Liver (tissue), 10 donors: ENCODE measurements at places on chromosomes 4 and X. TPM values are rescaled to one million over a fixed set of nuclear protein-coding genes. Genes with fewer than 3 reads are reported as not detected.

GRCh38 chr4:21490682-21491081, 457.9 kb downstream of the KCNIP4 start:
- DNase-seq = no peak

GRCh38 chr4:29046186-29046585, 1674.0 kb upstream of the PCDH7 start:
- DNase-seq = no peak

- DNase-seq = no peak
These were observed 135.4 kb upstream of the DUSP21 start for GRCh38 chrX:44708470-44708869.

- no peak for DNase-seq
These were observed 1.3 kb downstream of the GAK start for GRCh38 chr4:930827-931193.

- no peak for DNase-seq
These were observed 1.4 kb downstream of the RWDD4 start for GRCh38 chr4:183657564-183657963.

DNA sequence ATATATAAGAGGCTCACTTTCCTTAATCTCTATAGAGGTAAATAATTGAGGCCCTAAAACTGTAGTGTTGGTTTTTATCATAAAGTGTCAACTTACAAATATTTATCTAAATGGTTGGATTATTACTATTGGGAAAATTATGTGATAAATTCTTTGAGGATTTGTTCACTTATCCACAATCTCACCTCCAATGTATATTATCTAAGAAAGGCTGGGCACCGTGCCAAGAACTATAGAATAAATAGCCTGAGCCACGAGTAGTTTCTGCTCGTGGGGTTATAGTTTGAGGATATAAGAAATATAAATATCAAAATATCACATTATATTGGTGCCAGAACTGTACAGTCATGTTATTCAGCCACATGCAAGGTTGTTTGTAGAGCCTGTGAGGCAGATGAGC, 177.9 kb downstream of the VEGFC start:
- DNase-seq = no peak

GRCh38 chr4:125741825-125742452, 427.2 kb downstream of the FAT4 start:
- DNase-seq = no peak

DNA sequence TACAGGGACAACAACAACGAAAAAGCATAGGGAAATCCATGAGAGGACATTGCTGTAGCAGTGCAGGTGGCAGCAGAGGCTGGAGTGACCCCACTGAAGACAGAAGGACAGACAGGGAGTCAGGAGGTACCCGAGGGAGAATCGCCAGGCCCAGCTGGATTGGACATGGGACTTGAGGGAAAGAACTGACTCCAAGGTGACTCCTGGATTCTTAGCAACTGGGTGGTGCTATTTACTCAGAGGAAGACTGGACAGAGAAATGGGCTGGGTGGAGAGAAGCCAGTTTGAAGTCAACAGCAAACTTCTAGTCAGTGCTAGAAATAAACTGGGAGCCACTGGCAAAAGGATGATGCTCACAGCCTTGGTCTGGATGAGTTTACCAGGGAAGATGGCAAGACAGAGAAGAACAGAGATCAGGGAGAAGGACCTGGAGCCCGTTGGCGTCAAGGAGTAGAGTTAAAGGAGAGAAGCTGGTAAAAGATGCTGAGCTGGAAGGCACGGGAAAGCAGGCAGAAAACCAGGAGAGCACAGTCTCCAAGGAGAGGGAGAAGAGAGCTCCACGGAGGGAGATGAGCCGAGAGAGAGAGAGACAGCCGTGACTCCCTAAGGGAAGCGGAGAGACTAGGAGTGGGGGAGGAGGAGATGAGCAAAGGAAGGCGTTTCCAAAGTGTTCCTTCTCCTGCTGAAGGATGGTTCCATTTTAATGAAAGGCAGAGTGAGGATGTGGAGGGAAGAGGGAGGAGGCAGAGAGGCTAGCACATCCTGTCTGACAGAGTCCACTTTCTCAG, 119.4 kb downstream of the AFAP1 start:
- no peak for DNase-seq

- no peak for DNase-seq
These were observed 169.4 kb downstream of the MID1 start for GRCh38 chrX:10450959-10451355.

GRCh38 chrX:39156051-39156450, 354.8 kb downstream of the MID1IP1 start:
- no peak for DNase-seq

DNA sequence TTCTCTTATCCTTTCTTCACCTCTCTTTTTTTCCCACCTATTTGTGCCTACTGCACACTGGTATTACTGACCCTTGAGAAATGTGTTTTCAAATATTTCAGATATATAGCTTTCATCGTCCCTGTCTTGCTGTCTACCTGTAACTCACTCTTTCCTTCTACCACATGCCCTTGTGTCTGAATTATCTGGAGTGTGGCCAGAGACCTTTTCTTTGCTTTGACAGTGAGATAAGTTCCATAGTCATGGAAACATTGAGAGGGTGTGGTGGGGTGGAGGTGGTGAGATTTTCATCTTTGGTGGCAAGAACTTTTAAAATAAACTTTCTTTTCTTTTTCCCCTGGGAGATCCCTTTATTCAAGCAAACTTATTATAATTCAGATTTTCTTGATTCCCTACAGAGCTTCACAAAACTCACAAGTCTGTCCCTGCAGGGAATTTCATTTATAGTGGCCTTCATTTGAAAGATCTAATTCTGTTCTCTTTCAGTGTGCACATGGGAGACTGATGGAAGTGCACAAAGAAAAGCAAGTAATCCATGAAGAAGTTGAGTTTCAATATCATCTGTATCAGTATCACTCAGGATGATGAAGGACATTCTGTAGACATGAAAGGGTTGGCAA, 95.7 kb downstream of the SH2D1A start:
- no peak for DNase-seq

- no peak for DNase-seq
These were observed 626.6 kb downstream of the MID1IP1 start for GRCh38 chrX:39427906-39428305.

DNA sequence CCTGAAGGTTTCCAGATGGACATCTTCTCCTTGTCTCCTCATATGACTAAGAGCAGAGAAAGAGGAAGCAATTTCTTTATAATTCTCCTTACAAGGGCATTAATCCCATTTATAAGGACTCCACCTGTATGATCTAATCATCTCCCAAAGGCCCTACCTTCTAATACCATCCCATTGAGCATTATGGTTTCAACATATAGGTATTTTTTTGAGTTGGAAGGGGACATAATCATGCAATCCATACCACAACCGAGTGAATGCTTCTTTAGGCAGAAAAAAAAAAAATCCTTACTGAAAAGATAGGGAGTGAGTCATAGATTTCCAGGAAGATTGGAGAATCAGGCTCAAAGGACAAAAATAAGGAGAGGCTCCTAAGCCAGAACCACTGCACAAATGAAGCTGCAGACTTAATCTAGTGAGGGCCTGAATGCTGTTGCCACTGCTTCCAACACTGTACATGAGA, 312.5 kb upstream of the HS3ST1 start:
- DNase-seq = no peak

- no peak for DNase-seq
These were observed 11.2 kb upstream of the RNF175 start for GRCh38 chr4:153771046-153771445.

- DNase-seq = no peak
These were observed 271.6 kb downstream of the TLL1 start for GRCh38 chr4:166144607-166145006.

DNA sequence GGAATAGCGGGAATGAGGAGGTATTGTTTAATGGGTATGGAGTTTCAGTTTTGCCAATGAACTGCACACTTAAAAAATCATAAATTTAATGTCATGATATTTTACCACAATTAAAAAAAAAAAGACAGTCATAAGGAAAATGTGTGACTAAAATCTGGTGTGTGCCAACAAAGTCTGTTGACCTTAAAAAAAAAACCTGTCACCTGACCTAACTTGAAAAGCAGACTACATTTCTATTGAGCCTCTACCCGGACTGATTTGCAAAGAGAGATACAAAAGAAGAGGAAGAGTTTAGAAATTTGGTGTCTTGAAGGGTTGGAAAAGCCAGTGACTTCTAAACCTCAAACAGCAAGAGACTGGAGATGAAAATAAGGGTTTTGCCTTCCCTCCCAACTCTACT, 48.4 kb downstream of the TMEM150C start:
- no peak for DNase-seq

GRCh38 chr4:14867847-14868246, 134.4 kb upstream of the CPEB2 start:
- no peak for DNase-seq

DNA sequence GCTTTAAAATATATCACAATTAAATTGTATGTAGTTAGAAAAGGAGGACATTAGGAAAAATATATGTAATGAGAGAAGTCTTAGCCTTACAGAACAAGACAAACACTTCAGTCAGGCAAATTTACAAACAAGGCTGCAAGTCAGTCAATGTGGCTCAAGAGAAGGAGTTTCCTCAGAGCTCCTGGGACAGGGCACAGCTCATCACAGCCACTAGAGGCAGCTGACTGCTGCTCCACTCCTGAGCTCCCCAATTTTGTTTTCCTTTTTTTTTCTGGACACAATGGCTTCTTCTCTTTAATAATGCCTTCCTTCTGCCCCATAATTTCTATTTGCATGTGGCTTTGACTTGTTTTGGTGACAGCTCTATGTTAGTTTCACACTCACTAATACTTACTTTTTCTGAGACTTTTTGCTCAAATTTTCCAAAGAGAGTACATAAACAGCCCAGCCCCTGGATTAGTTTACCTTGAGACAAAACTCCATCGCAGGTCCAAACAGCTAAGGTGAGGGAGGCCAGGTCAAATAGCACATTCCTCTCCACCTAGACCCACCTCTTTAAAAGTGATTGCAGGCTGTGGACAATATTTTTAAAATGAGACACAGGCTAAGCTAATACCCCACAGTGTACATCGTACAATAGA, 850.4 kb upstream of the FRG1 start:
- DNase-seq = no peak

- DNase-seq = no peak
These were observed 47.7 kb upstream of the GATB start for GRCh38 chr4:151808542-151808941.

DNA sequence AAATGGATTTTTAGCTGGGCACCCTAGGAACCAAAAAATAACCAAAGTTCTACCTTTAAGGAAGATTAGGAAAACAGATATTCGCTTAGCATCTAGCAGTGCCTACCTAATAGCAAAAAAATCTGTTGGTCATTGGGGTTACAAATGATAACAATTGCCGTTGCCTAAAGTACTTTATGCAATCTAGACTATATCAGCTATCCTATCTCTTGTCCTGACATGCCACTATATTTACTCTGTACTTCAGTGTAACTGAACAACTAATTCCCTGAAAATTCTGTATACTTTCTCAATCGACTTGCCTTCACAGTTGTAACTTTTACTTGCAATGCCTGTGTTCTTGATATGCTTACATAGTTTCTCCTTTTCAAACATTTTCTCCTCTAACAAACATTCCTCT, 282.9 kb upstream of the PCDH7 start:
- no peak for DNase-seq

DNA sequence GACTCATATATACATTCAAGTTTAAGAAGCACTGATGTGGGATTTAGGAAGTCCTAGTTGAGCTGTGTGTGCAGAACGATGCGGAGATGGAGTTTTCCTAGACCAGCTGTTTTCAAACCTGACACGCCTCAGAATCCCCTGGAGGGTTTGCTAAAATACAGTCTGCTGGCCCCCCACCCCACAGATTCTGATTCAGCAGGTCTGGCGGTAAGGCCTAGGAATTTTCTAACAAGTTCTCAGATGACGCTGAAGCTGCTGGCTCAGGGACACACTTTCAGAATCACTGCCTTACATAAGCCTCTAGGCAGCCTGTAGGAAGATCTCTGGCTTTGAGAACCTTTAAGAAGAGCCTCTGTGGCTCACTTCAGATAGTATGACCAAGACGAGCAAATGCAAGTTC, 73.1 kb downstream of the PHEX start:
- no peak for DNase-seq

- DNase-seq = no peak
These were observed 22.0 kb downstream of the GUCY1B1 start for GRCh38 chr4:155780775-155781174.

DNA sequence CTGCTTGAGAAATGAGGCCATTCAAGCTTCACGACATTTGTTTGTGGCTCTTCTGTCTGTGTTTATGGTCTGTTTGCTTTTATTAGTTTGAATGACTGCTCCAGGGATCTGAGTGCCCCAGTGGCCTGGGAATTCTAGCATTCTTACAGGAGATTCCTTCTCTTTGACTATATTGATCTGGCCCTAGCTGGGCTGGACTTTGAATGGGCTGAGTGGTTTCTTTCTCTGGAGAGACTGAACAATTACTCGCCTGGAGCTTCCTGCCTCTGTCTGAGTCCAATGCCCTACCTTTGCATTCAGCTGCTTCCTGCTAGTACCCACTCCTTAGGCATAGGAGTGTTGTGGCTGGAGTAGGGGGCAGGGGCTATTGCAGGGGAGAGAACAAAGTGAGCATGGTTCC, 51.2 kb upstream of the EDA start:
- no peak for DNase-seq

DNA sequence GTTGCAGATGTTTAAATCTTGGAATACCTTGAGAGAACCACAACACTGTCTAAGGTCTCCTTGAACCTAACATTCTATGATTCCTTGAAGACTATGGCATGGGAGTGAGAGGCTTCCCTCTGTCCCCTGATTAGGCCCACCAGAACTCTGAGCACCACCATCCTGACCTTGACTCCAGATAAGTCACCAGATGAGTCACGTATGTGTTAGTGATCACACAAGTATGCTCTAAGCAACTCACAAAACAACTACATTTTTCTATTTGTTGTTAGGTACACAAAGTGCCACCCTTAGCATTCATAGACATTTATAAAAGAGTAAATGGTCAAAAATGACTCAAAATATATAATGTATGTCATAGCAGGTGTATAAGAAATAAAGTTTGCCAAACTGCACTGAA, 252.9 kb upstream of the CXXC4 start:
- DNase-seq = no peak

GRCh38 chr4:142556048-142556447, 290.1 kb downstream of the INPP4B start:
- no peak for DNase-seq

The DOK7 gene
- polyA plus RNA-seq = 0.69 TPM

The MAGEA6 gene
- polyA plus RNA-seq = not detected

The TENM3 gene
- polyA plus RNA-seq = 0.32 TPM

The ERCC6L gene
- polyA plus RNA-seq = 0.29 TPM

The MSX1 gene
- 0.15 TPM for polyA plus RNA-seq

The GATA1 gene
- not detected for polyA plus RNA-seq

The SOD3 gene
- polyA plus RNA-seq = 3.4 TPM

The GPR119 gene
- polyA plus RNA-seq = not detected

The MND1 gene
- 0.42 TPM for polyA plus RNA-seq

The TLL1 gene
- polyA plus RNA-seq = 0.05 TPM
